Activated naive CD8-positive, alpha-beta T cell treated with anti-CD3 and anti-CD28 coated beads for 36 hours (primary cell): ENCODE measurements at places on chromosomes 5 and 9. TPM values are rescaled to one million over a fixed set of nuclear protein-coding genes. Genes with fewer than 3 reads are reported as not detected.

DNA sequence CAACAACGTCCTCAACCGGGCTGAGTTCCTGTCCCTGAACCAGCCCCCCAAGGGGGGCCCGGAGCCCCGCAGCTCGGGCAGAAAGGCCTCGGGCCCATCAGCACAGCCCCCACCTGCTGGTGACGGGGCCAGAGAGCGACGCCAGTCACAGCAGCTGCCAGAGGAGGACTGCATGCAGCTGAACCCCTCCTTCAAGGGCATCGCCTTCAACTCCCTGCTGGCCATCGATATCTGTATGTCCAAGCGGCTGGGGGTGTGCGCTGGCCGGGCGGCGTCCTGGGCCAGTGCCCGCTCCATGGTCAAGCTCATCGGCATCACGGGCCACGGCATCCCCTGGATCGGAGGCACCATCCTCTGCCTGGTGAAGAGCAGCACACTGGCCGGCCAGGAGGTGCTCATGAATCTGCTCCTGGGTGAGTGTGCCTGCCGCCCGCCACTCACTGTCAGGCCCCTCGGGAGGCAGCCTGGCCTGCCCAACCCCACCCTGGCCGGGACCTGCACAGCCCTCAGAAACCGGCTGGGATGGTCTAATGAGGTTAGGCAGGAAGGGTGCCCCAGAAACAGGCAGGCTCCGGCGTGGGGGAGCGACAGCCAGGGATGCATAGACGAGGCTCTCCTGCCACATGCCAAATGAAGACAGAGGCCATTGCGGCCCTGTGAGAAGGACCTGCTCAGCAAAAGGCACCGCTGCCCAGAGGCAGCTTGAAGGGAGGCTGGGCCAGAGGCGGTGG lies 678 bp downstream of the PLPP7 start:
- H3K4me1 ChIP-seq: no peaks in the 10 kb centered on the region
- H3K27ac ChIP-seq: no peak overlapping the region
- H3K36me3 ChIP-seq: no peaks in the 10 kb centered on the region
- DNase-seq: no peak
- H3K4me3 ChIP-seq: no peak overlapping the region

Gene TSLP
- 1.1 TPM for total RNA-seq

GRCh38 chr9:37374892-37375291 lies 47.6 kb upstream of the GRHPR start:
- H3K36me3 ChIP-seq: peaks cover 2% of the 10 kb centered on the region
- H3K4me3 ChIP-seq: no peak overlapping the region
- no peak overlapping the region for H3K27ac ChIP-seq

GRCh38 chr9:114894609-114895433 lies 35.6 kb downstream of the TNFSF8 start:
- H3K27me3 ChIP-seq: no peaks in the 10 kb centered on the region
- DNase-seq: peak; percentile 55
- peaks cover 35% of the 10 kb centered on the region for H3K36me3 ChIP-seq
- H3K4me3 ChIP-seq: no peak overlapping the region
- H3K4me1 ChIP-seq: peaks cover 52% of the 10 kb centered on the region

Gene STRBP
- total RNA-seq: 46.2 TPM

Gene CDKN2B-AS1
- 0.10 TPM for total RNA-seq

Gene LCN1
- total RNA-seq: not detected

Gene DOCK2
- 149 TPM for total RNA-seq

Gene RELL2
- 26.8 TPM for total RNA-seq

GRCh38 chr9:98142182-98142907 lies 23.3 kb upstream of the TRIM14 start:
- H3K4me1 ChIP-seq: no peaks in the 10 kb centered on the region
- DNase-seq: no peak

Gene COMMD10
- total RNA-seq: 12.7 TPM

Gene PCDHGA11
- total RNA-seq: not detected

- H3K4me3 ChIP-seq: no peak overlapping the region
- H3K27ac ChIP-seq: no peak overlapping the region
- peaks cover 18% of the 10 kb centered on the region for H3K27me3 ChIP-seq
Observed at GRCh38 chr9:78585909-78586308, 289.0 kb downstream of the PSAT1 start.

Gene ECSCR
- total RNA-seq: 0.36 TPM

Gene PCDHB2
- total RNA-seq: not detected

DNA sequence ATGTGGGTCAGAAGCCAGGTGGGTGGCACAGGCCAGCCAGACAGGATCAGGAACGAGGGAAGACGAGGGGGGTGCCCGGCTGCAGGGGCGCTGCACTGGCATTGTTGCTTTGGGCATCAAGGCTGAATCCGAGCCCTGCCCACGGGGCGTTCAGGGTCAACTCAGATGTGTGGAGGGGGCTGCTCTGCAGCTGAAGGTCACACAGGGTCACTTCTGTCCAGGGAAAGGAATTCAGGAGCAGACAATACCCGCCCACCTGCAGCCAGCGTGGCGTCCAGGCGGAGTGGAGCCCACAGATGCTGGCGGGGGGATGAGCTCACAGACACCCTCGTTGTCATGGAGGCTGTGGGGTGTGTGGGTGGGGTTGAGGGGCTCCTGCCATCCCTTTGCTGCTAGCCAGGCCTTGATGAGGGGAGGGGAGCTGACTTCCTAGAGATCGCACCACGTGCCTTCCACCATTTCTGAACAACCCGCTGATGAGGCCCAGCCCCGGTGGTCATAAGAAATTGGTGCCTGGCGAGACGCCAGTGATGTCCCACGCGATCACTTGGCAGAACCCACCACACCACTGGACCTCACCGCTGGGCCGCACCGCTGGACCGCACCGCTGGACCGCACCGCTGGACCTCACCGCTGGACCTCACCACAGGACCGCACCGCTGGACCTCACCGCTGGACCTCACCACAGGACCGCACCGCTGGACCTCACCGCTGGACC lies 31.2 kb downstream of the MRPL36 start:
- DNase-seq: no peak
- no peak overlapping the region for H3K27ac ChIP-seq
- H3K4me1 ChIP-seq: no peaks in the 10 kb centered on the region
- H3K4me3 ChIP-seq: no peak overlapping the region
- H3K36me3 ChIP-seq: no peaks in the 10 kb centered on the region

DNA sequence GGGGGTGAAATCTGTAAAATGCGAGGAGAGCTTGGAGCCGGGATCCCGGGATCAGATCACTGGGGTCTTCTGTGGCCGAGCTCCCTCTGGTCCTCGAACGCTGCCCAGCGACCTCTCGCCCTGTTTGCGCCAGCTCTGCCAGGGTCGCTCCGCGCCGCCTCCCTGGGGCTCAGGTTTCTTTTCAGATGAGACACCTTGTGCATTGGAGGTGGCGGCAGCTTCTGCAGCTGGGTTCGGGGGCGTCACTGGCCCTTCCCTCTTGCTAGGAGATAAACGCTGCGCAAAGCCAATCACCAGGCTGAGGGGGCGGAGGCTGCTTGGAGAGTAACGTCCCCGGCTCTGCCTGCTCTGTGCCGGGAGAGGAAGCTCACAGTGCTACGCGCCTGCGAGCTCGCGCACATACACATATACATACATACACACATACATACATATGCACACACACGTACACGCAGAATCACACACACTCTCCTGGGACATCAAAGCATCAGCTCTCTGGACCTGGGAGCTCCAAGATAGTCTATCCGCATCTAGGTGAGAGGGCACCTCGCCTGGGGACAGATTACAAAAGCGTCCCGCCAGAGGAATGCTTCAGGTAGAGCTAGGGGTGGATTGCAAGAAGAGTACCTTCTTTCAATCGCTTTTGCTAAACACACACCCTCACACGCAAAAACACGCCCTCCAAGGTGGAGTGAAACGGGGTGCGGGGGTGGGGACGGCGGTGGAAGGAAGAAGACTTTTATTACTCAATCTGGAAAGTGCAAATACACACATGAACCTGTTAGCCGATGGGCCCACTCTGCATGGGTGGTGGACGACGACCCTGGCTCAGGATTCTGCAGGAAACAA lies at the start of gene ST8SIA4:
Gene ST8SIA4, minus strand, starts transcription at position 244 of the 849 bp plus-strand sequence. CDS start 327 bp downstream, outside the sequence.
- H3K4me3 ChIP-seq: peak within 1 kb of the TSS; percentile 97
- peaks cover 40% of the 10 kb centered on the region for H3K4me1 ChIP-seq
- H3K36me3 ChIP-seq: peaks cover 13% of the 10 kb centered on the region

DNA sequence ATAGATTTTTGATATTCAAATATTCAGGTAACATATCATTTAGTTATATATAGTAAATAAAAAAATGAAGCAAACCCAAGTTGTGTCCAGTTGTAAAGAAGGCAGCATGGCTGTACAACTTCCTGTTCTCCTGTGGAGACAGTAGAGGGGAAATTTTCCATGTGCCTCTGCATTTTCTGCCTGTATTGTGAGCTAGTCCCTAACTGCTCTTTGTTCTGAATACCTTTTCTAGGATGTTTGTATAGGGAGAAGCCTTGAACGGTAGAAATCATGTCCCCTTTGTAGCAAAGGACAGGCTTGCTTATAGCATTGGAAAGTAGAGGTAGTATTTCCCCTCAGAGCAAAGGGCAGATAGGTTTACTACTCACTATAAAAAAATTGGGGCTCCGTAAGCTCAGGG lies 13.3 kb upstream of the RPS23 start:
- H3K27ac ChIP-seq: no peak overlapping the region
- no peaks in the 10 kb centered on the region for H3K4me1 ChIP-seq
- no peaks in the 10 kb centered on the region for H3K27me3 ChIP-seq
- DNase-seq: no peak
- no peak overlapping the region for H3K4me3 ChIP-seq

GRCh38 chr9:116008278-116008677 lies 145.3 kb upstream of the PAPPA start:
- H3K4me1 ChIP-seq: no peaks in the 10 kb centered on the region
- no peaks in the 10 kb centered on the region for H3K27me3 ChIP-seq
- H3K4me3 ChIP-seq: no peak overlapping the region

DNA sequence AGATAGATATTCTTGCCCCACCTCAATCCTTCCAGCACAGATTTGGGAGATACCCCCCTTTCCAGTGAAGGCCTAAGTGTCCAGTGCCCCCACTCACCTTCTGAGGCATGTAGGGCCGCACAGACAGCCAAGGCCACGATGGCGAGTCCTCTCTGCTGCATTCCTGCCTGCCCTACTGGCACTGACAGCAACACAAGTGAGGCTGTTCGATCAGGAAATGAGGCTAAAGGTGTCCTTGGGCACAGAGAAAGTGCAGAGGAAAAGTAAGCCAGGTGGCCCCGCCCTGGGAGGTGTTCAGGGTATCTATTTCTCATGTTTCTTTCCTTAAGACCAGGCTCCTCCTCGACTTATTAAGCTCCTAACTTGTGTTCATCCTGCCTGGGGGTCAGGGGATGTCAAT lies at the start of gene CCL28:
Gene CCL28, minus strand, starts transcription at position 236 of the 400 bp plus-strand sequence. Its CDS starts 75 bp downstream, at position 161.
- no peak within 1 kb of the TSS for H3K27ac ChIP-seq
- H3K27me3 ChIP-seq: no peaks in the 10 kb centered on the region
